Pericardium fibroblast (primary cell): ENCODE measurements at places on chromosomes 12 and 14. TPM values are rescaled to one million over a fixed set of nuclear protein-coding genes. Genes with fewer than 3 reads are reported as not detected.

The CCDC177 gene
- 0.12 TPM in 1 of 2 replicates, not detected in the other for total RNA-seq

The ETFBKMT gene
- total RNA-seq, result 3.2 and 4.0 TPM in 2 replicates

The ADAM20 gene
- total RNA-seq, result 0.17 TPM in 1 of 2 replicates, not detected in the other

The IL31 gene
- not detected in 2 replicates for total RNA-seq

The RAD9B gene
- total RNA-seq, result under 0.01 TPM in 1 of 2 replicates, not detected in the other

The BHLHE41 gene
- total RNA-seq, result 2.0 and 7.0 TPM in 2 replicates

The SLC16A7 gene
- 7.6 and 14.0 TPM in 2 replicates for total RNA-seq

The B3GNT4 gene
- 0.70 TPM in 1 of 2 replicates, not detected in the other for total RNA-seq

The PMCH gene
- not detected in 2 replicates for total RNA-seq

The FLVCR2 gene
- total RNA-seq, result 2.1 and 2.2 TPM in 2 replicates

The KLRC4 gene
- total RNA-seq, result not detected in 2 replicates

The ATG101 gene
- total RNA-seq, result 53.8 and 61.4 TPM in 2 replicates

The SYT1 gene
- 0.34 and 1.9 TPM in 2 replicates for total RNA-seq

The MMP19 gene
- total RNA-seq, result 20.8 and 25.9 TPM in 2 replicates

The PTPN21 gene
- total RNA-seq, result 10.2 and 19.3 TPM in 2 replicates

The LRIG3 gene
- 15.8 and 34.8 TPM in 2 replicates for total RNA-seq

The PIWIL1 gene
- total RNA-seq, result not detected in 2 replicates

The PLBD1 gene
- 2.6 and 4.2 TPM in 2 replicates for total RNA-seq

The DPF3 gene
- 0.23 and 0.26 TPM in 2 replicates for total RNA-seq

The ARG2 gene
- total RNA-seq, result 1.6 and 9.8 TPM in 2 replicates

The PTGER2 gene
- total RNA-seq, result 3.2 and 9.4 TPM in 2 replicates

The HSPB8 gene
- 22.6 and 24.0 TPM in 2 replicates for total RNA-seq

The STAT2 gene
- 128 and 161 TPM in 2 replicates for total RNA-seq

The CIROP gene
- not detected in 2 replicates for total RNA-seq

The SPIC gene
- total RNA-seq, result not detected in 2 replicates

The DAZAP2 gene
- total RNA-seq, result 155 and 192 TPM in 2 replicates

The AQP6 gene
- not detected in 2 replicates for total RNA-seq

The CCND2 gene
- total RNA-seq, result 23.9 and 92.3 TPM in 2 replicates

The KRT78 gene
- total RNA-seq, result not detected in 2 replicates

The HOXC4 gene
- 0.82 and 3.5 TPM in 2 replicates for total RNA-seq

The NGB gene
- total RNA-seq, result not detected in 2 replicates

The RIC8B gene
- total RNA-seq, result 4.6 and 8.1 TPM in 2 replicates

The GRIN2B gene
- total RNA-seq, result not detected in 2 replicates

The WNT1 gene
- not detected in 2 replicates for total RNA-seq

The GALNT6 gene
- total RNA-seq, result 0.34 and 0.58 TPM in 2 replicates

The SIRT4 gene
- total RNA-seq, result 0.35 and 2.0 TPM in 2 replicates

The ADCY4 gene
- total RNA-seq, result 0.26 and 2.1 TPM in 2 replicates

The TGM1 gene
- total RNA-seq, result 1.0 and 7.9 TPM in 2 replicates

The TRMT61A gene
- total RNA-seq, result 12.1 and 13.6 TPM in 2 replicates

The LRRIQ1 gene
- total RNA-seq, result 0.85 TPM in 1 of 2 replicates, not detected in the other
